ENCODE measurements at places on chromosomes 3 and 15.
A peak's percentile ranks its signal among the peaks of the same experiment; 100 is the strongest.

- DNase-seq = peak; percentile 0
Measured at GRCh38 chr3:118501152-118501551, 533.5 kb downstream of the IGSF11 start.

- no peak for DNase-seq
Measured at GRCh38 chr15:40031300-40031699, 7.7 kb downstream of the SRP14 start.

GRCh38 chr15:82307714-82308081 lies 41.6 kb downstream of the GOLGA6L10 start:
- DNase-seq = no peak

GRCh38 chr3:131550562-131551465 lies 48.0 kb upstream of the MRPL3 start:
- no peak for DNase-seq

- DNase-seq = no peak
Measured at GRCh38 chr3:131350506-131350905, 31.1 kb upstream of the NUDT16 start.

Measured in LHCN-M2 (cell line).